ENCODE measurements at places on chromosomes 2 and 18.

- no peak for DNase-seq
Observed at GRCh38 chr18:3814816-3815215, 364.8 kb downstream of the TGIF1 start.

GRCh38 chr2:20616341-20616871, 34.5 kb downstream of the HS1BP3 start:
- DNase-seq = no peak

GRCh38 chr2:73981081-73982001, 3.4 kb upstream of the TET3 start:
- no peak for DNase-seq

GRCh38 chr2:46870051-46870839, 45.4 kb downstream of the MCFD2 start:
- no peak for DNase-seq

GRCh38 chr18:49584394-49584793, 22.5 kb downstream of the LIPG start:
- peak; percentile 34 for DNase-seq

- DNase-seq = no peak
Observed at GRCh38 chr2:227829337-227829736, 15.7 kb downstream of the CCL20 start.

GRCh38 chr2:16481351-16481750, 184.3 kb downstream of the CYRIA start:
- DNase-seq = no peak

DNA sequence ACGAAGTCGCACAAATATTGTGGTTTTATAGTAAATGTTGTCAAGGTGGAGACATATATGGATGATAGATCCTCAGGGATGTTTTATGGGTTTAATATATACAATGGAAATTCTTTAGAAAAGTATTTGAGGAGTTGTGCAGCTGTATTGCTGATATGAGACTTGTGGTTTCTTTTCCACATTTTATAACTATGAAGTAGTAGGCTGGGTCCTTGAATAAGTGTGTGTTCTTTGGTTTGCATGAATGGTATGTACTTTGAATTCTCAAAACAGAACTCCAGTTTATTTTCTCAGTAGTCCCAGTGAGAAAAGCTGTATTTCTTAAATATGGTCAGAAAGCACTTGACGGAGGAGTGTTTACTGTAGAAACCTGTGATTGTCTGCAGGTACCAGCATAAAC, 42.4 kb downstream of the PLCL1 start:
- no peak for DNase-seq

GRCh38 chr18:8771930-8772329, 66.6 kb downstream of the MTCL1 start:
- DNase-seq = peak; percentile 57

DNA sequence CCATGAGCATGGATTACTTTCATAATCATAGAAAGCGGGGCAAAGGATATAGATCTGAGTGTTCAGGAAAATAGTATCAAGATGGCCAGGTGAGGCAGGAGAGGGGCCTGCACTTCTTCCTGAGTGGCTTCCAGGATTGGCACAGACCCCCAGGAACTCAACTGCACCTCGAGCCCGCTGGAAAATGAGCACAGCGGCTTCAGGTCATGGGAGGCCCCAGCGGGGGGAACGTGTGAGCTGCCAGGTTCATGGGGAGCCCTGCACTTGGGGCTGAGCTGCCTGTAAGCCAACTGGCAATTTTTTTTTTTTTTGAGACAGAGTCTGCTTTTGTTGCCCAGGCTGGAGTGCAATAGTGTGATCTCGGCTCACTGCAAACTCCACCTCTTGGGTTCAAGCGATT, 81.5 kb upstream of the ODC1 start:
- DNase-seq = no peak

- DNase-seq = peak; percentile 57
Observed at GRCh38 chr2:9474361-9475057, at the start of gene IAH1. IAH1 (plus strand) TSS chr2:9474551; CDS start chr2:9474567, 16 bp downstream.

DNA sequence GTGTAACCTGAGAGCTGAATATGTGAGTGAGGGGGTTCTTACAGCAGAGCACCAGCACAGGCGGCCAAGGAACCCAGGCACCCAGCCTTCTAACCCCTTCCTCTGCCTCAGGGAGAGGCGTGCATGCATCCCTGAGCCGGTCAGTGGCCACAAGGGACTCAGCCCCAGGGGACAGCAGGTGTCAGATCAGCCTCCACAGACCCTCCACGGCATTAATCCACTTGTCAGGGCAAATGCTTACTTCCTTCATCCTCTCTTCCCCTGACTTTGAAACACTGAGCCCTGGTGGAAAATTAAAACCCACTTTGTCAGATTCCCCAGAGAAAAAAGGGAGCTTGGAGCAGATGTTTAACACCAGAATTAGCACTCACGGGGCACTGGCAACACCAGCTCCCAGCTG, 60.5 kb upstream of the SMAD2 start:
- no peak for DNase-seq

GRCh38 chr2:218719457-218719856, 8.8 kb downstream of the TTLL4 start:
- DNase-seq = no peak

DNA sequence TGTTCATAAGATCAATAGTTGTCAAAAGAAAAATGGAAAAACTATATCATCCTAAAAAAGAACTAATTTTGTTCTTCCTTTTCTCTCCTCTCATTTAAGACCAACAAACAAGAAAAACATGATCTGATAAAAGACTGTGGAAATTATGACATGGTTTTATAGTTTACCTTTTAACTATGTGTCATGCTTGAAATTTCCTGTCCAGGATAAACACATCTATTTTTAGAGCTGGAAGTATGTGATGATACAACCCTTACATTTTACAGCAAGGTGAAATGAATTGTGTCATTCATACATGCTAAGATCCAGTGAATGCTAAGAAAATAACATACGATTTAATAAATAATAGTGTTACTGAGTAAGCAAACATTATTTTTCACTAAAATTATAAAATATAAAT, 89.9 kb downstream of the GULP1 start:
- no peak for DNase-seq

GRCh38 chr2:207408086-207408794, 121.5 kb upstream of the CREB1 start:
- peak; percentile 39 for DNase-seq

DNA sequence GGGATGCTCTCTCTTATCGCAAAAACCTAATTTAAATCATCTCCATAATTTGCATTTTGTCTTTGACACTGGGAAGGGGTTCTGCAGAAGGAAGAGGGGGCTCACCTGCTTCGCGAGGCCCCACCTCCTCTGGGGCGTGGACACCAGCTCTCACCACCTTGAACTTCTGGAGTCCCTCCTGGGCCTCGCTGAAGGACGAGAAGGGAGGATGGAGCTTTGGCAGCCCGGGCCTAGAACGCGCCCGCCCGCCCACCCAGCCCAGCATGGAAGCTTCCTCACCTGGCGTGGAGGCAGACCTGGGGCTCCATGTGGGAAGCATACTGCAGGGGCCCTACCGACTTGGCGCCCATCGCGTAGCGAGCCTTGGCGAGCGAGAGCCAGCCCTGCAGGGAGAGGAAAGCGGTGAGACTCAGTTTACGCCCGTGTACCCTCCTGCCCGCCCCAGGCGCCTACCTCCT, 1.1 kb upstream of the IMP4 start:
- DNase-seq = no peak

DNA sequence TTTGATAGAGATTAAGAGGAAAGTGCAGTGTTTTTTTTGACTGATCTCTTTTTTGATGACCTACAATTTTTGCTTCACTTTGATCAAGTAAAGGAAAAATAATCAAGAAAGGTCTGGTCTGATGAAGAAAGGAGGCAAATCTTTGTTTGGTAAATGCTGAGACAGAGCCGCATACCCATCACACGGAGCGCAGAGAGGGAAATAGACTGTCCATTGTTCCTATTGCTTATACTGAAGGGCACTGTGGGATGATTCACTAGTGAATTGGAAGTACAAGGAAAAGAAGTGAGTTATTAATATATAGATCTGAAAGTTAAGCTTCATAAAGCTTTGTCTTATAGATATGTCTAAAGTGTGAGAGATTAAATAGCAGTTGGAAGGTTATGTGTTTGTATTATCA, 455.1 kb downstream of the PLCL1 start:
- peak; percentile 52 for DNase-seq

- no peak for DNase-seq
Observed at GRCh38 chr2:149170156-149170555, 131.7 kb downstream of the LYPD6B start.

GRCh38 chr2:11775384-11775783, 29.0 kb downstream of the LPIN1 start:
- no peak for DNase-seq

GRCh38 chr18:6055711-6056110, 160.4 kb upstream of the TMEM200C start:
- no peak for DNase-seq

DNA sequence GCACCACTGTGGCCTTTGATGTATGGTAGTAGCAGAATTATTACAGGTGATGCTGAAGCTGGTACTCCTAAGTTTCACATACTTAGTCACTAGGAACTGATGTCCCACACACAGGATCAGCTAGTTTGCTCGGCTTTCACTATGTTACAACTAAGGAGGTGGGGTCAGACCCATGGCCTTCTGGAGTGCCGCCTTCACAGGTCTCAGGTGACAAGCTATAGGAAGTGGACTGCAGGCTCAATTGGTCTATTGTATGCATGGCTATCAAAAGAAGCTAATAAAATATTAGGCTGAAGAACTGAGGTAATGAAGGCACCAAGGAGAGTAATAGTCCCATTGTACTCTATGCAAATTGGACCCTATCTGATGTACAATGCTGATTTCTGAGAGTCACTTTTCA, 170.6 kb downstream of the DLGAP1 start:
- DNase-seq = no peak
